ENCODE measurements at places on chromosomes 4 and X. TPM values are rescaled to one million over a fixed set of nuclear protein-coding genes. Genes with fewer than 3 reads are reported as not detected.

GRCh38 chrX:116749943-116750342 is 287.2 kb upstream of the CT83 start:
- no peak for DNase-seq

GRCh38 chr4:89704651-89705395 is 132.1 kb downstream of the SNCA start:
- no peak for DNase-seq

- DNase-seq: no peak
Measured at GRCh38 chr4:77092975-77093374, 17.2 kb upstream of the CCNI start.

EFHC2 gene
- total RNA-seq: 0.41 TPM

LRRC66 gene
- total RNA-seq: 1.3 TPM

STBD1 gene
- 1.8 TPM for total RNA-seq

SOX3 gene
- total RNA-seq: 0.49 TPM

RAB40A gene
- 0.36 TPM for total RNA-seq
